ENCODE measurements at places on chromosomes 5 and 9.
A peak's percentile ranks its signal among the peaks of the same experiment; 100 is the strongest.

- no peak for DNase-seq
These were observed 29.0 kb downstream of the LIFR start for GRCh38 chr5:38527475-38527874.

DNA sequence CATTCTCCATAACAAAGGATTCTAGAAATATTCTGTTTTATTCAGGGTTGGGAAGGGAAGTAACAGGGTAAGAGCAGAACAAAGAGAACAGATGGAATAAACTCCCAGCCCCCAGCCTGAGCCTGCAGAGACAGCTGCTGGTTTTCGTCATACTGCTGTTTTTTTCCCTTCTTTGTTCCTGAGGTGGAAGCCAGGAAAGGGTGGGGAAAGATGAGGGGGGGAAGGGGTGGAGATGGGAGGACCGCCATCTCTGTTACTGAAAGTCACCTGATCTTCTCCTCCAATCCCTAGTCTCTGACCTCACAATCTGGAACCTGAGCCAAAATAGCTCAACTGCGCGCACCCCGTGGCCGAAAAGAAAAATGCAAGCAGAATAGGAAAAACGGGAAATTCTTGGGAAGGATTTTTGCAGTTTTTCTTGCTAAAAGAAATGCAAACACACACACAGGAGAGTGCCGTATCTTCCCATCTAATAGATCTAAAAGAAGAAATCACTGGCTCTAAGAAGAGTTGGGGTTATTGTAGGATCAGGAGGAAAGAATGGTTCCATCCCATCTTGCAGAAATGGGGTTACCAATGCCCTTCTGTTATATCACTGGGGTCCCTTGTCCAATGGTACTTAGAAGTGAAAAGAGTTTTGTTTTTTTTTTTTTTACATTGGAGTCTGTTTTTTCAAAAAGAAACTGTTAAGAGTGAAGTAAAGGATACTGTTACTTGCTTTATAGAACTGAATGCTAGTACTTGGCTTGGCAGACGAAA is 57.9 kb downstream of the DIAPH1 start:
- peak; percentile 87 for DNase-seq

GRCh38 chr9:15386465-15386864 is 36.2 kb upstream of the SNAPC3 start:
- DNase-seq, result no peak

DNA sequence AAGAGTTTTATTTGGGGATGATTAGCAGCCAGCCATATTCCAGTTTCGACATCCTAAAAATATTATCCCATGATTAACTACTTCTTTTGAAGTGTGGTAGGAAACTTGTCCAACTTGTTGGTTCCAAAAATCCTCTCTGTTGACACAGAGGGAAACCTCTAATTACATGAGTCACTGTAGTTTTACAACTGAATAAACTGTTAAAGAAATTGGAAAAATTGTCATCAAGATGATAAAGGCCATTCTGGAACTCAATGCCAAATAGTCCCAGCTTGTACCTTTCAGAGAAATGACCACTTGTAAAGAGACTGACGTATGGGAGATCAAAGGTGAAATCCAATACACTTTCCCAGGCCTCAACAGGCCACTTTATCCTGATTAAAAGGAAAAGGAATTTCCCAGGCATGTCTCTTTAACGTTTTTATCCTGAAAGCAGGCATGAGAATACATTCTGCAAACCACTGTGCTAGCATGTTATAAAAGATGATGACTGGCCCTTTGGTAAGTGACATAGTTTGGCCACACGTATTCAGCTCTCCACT is 261.6 kb downstream of the GLIS3 start:
- no peak for DNase-seq

- DNase-seq, result no peak
These were observed 383.5 kb downstream of the RASEF start for GRCh38 chr9:82679472-82679871.

DNA sequence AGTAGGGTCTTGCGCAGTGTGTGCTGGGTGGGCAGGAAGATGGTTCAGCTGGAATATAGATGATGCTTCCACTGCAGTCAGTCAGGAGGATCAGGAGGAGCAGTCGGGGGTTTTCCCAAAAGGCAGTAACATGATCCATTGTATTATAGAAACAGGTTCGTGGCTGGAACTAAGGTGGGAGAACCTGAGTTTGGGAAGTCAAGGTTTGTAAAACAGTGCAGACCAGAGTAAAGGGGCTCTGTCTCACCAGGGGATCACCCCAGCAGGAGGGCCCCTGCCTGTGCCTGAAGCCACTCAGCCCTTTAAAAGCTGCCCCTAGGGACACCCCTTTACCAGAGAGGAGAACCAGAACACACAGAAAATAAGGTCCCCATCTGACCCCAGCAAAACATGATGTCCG is 213.4 kb downstream of the AUH start:
- DNase-seq, result no peak

- DNase-seq, result no peak
These were observed 204.4 kb downstream of the GLIS3 start for GRCh38 chr9:4095484-4095883.

DNA sequence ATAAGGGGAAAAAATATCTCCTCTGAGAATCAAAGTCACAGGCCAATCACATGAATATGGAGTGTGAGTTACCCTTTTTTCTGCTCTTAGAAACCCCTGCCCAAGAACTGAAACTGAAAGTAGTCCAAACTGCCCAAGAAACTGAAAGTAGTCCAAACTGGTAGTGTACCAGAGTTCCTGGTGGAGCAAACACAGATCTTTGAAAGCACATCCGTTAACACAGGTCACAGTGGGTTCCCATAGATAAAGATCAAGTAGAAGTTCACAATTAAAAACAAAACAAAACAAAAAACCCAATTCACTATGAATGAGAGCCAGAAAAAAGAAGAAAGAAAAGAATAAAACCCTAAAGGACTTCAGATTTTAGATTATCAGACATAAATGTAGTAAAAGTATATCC is 332.4 kb upstream of the EFNA5 start:
- DNase-seq, result no peak

GRCh38 chr9:27365707-27366376 is 68.9 kb upstream of the EQTN start:
- DNase-seq, result no peak

DNA sequence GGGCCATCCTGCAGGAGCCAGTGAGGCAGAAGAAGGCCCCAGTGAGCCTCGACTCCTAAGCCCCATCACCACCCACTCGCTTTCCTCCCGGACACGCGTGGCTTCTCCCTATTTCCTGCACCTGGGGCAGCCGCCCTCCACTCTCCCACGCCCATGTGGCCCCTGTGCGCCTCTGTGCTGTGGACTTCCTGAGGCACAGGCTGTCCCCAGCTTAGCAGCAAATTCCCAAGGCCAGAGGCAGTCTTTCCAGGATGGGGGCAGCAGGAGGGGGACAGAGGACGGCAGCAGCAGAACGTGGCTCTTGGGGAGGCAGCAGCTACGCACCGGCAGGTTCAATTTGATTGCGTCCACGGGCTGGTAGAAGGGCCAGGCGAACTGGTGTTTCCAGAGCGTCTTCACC is 14.9 kb downstream of the BRD3 start:
- no peak for DNase-seq

- no peak for DNase-seq
These were observed 54.0 kb downstream of the DOCK8 start for GRCh38 chr9:268616-269015.

DNA sequence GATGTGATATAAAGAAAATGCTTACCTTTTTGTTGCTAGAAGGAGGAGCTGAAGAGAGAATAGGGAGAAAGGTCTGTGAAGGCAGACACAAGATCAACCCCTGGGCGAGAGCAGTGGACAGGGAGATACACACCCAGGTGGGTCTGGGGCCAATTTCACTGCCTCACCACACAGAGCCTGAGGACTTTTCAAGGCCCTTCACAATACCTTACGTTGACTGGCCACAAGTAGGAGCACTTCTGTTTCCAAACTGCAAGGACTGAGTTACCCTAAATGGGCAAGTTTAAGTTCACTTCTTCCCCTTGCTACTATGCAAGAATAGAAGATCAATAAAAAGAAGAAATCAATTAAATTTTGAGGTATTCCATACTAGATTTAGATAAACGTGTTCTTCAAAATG is 174.5 kb upstream of the SLC12A2 start:
- no peak for DNase-seq

DNA sequence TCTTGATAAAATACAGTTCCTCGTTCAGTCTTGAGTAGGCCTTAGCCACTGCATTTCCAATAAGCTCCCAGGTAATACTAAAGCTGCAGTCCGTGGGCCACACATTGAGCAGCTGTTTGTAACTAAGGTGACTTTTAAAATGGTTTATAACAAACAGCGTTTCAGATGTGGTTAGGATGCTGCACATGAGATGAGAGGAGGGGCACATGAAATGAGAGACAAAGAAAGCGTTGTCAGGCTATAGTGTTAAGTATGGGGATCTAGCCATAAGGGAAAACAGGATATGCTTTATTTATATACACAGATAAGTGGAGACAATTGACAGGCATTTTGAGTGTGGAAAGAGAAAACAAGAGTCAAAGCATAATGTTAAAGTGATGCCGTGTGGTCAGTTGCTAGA is 89.9 kb downstream of the PAM start:
- no peak for DNase-seq

DNA sequence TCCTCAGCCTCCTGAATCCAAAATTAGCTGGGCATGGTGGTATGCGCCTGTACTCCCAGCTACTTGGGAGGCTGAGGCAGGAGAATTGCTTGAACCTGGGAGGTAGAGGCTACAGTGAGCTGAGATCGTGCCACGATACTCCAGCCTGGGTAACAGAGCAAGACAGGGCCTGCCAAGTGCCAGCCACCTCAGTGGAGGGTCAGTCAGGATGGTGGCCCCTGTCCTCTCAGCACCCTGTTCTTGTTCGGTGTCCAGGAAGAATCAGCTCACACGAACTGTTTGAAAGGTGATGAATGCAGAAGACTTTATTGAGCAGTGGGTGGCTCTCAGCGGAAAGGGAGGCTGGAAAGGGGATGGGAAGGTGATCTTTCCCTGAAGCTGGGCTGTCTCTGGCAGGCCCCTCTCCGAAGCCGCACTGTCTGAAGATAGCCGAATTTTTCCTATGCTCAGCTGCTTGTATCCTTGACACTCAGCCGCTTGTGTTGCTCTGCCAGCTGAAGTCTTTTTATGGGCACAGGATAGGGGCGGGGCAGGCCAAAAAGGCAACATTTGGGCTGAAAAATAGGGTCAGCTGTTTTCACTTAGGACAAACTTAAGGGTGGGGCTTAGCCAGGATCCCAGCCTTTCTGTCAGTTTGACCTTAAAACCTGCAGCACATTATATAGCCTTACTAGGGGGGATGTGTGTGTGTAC is 50.9 kb downstream of the UBE2R2 start:
- DNase-seq, result peak; percentile 76

Data from psoas muscle (tissue), 8 donors.